ENCODE measurements at places on chromosomes 16 and 17.

- no peak for DNase-seq
Observed at GRCh38 chr17:63196772-63197335, 230.8 kb downstream of the TANC2 start.

DNA sequence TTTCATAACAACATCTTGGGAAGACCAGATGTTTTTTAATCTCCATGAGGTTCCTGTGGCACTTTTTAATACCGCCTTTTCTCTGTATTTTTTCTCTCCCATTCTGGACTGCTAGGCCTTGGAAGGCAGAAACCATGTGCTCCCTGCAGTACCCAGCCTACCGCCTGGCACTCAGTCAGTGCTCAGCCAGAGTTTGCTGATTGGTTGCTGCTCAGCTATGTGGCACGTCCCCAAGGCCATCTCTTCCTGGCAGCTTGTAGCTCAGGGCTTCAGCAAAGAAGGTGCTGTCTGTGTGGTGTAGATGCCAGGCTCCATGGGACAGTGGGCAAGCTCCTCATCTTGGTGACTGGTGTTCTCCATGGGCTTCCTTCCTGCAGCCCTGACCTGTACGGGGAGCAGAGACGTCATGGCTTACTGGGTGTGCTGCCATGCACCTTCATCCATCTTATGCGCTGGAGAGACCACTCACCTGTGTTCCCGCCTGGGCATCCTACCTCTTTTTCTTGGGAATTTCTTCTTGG, 86.7 kb downstream of the CLEC16A start:
- DNase-seq: no peak

DNA sequence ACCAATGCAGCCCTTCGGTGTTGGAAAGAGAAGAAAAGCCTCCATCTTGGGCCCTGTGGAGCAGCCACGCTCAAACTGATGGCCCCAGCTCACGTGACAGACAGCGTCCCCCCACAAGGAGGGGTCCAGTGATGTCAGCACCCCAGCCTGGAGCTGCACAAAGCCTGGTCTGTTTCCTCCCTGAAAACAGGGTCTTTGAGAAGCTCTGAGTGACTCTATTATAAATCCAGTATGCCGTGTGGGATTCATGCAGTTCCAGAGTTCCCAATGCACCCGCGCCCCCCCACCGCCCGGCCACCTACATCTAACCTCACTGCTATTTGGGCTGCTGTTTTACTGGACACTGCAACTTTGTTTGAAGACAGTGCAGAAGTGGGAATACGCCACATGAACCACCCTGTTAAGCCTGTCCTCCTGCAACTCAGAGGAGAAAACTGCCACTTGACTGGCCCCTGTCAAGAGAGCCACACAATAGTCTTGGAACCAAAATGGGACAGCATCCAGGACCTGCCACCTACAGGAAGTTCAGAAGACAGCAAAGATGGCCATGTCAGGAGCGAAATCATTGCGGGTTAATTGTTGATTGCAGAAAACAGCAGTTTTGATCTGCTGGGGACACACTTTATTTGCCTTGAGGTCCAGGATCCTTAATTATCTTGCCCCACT, 33.1 kb downstream of the PMP22 start:
- DNase-seq: no peak

DNA sequence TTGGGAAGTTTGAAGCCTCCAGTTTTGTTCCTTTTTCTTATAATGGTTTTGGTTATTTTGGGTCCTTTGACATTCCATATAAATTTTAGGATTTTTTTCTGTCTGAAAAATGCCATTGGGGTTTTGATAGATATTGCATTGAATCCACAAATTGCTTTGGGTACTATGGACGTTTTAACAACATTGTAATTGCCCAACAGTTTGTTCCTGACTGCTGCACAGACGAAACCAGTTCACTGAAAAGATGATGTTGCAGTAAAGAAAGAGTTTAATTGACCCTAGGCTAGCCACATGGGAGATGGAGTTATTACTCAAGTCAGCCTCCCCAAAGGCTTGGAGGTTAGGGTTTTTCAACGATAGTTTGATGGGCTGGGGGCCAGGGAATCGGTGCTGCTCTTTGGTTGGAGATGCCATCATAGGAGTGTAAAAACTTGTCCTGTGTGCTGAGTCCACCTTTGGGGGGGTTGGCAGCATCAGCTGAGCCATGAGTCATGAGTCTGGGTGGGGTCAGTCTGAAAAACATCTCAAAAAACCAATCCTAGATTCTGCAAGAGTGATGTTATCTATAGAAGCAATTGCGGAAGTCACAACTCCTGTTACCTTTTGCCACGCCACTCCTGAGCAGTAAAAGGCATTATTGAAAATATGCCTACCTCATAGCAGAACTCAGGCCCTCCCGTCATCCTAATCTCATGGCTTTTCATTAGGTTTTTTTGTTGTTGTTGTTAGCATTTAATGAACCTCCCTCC, 2.7 kb upstream of the PRSS41 start:
- DNase-seq: no peak

DNA sequence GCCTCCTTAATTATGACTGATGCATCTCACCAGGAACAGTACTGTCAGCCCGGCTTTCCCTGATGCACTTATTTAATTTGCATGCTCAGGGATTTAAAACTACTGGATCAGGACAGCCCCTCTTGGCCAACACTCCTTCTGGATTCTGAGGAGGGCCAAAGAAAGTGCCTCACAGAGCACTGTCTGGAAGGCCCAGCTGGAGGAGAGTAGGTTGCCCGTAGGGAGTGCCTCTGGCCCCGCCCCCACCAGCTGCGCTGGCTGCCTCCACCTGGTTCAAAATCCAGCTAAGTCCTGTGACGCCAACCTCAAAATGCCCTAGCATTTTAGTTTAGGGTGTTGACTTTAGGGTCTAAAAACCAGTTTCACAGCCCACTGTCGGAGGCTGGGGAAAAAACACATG, 49.4 kb upstream of the SREBF1 start:
- no peak for DNase-seq

DNA sequence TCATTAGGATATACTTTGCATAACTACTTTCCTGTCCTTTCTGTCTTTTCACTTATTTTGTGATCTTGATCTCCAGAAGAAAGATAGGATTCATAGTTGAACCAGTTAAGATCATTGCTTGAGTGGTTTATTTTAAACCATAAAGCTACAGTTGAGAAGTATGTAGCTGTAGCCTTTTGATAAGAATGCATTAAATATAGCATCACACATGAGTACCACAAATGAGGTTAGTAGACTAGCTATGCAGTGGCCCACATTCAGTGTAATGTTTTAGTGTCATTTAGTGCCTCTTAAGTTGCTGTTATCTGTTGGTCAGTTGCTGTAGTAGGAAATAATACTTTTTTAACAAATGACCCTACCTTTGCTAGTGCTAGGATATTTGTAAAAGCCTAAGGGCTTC, 1.3 kb downstream of the NLK start:
- DNase-seq: no peak

- no peak for DNase-seq
Observed at GRCh38 chr16:3475604-3476375, 19.5 kb downstream of the C16orf90 start.

DNA sequence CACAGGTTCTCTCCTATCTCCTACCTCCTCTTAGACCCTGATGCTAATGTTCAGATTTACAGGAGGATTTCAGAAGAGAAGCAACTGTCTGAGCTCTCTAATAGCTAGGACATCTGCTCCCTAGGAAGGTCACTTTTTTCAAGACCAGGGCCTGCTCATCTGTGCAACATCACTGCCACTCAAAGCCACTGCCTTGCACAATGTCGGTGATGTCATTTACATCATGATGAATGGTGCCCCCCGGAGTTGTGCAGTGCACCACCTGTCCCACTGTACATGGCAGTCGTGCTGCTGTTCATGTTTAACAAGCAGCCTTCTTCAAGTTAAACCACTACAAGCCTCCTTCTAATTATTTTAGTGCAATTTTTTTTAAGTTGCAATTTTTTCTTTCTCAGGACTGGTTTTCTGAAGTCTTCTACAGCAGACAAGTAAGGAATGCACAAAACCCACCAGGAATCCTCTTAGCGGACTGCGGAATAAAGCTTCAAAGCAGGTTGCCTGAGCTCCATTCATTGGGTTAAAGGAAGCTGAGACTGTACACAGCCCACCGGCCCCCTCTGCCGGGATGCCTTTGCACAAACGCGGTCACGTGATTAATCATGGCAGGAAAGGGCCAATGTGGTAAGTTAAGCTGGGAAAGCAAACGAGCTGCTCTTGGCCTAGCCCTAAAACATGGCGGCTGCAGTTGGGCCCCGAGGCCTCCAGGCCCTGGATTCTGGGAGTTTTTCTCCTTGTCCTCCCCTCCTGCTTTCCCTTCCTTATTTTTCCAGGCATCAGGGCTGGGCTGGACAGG, 74.1 kb downstream of the MYH11 start:
- DNase-seq: no peak

- DNase-seq: no peak
Observed at GRCh38 chr17:67629971-67630320, 87.8 kb upstream of the NOL11 start.

DNA sequence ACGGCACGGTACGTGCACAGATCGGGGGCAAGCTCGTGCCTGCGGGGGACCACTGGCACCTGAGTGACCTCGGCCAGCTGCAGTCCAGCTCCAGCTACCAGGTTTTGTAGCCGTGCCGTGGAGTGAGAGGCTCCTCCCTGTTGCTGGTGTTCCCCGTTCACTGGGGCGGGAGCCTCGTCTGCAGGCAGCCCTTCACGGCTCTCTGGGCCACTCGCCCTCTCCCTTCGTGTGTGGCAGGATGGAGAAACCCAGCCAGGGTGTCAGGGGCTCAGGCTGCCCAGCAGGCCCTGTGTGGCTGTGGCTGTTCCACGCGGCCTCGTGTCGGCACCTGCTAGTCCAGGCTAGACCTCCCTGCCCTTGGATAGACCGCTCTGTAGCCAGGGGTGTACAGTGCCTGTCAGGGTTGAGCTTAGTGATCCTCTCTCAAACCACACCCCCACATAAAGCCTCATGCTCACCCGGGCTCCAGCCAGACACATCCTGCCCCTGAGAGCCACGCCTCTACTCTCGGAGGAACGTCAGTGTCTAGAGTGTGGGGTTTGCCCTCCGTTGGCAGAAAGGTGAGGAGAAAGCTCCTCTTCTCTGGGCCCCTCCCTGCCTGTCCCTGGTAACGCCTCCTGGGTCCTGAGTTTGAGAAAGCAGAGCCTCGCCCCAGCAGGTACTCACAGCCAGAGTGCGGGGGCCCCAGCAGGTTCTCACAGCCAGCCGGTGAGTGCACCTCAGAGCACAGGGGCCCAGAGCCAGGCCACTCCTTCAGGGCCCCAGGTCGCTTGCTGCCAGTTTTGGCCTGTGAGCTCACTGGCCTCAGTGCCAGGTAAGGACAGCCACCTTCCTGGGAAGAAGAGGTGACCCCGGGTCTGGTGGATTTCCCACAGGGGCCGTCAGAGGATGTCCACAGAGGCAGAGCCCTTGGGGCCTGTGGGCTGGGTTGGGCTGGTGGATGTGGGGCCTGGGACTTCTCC, 27.7 kb downstream of the NME3 start:
- DNase-seq: no peak

DNA sequence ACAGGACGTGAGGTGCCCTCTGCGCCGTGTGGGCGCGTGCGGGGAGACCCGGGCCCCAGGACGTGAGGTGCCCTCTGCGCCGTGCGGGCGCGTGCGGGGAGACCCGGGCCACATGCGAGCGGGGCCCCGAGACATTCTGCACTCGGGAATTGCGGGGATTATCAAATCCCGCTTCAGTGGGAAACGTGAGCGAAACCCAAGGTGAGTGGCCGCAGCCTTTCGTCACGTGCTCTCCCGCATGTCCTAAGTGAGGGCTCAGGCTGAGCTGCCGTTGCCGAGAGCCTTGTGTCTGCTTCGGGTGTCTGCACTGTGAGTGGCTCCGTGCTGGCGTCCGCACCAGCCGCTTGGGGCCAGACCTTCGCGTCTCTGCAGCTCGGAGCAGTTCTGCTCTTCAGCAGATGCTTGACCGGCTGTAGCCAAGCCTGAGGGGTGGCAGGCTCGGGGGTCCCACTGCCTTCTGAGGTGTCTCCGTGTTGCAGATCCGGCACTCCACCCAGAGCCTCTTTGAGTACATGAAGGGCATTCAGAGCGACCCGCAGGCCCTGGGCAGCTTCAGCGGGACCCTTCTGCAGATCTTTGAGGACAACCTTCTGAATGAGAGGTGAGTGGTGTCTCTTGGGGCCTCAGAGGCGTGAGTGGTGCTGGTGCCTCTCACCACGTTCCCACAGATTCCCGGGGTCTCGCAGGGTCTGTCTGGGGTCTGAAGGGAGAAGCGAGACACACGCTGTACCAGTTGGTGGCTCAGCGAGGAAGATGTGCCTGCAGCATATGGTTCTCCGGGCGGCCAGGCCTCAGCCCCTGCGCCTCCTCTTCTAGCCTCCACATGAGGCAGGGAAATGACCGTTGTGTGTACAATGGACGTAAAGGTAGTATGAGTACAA, 90.5 kb upstream of the ZNF750 start:
- no peak for DNase-seq

DNA sequence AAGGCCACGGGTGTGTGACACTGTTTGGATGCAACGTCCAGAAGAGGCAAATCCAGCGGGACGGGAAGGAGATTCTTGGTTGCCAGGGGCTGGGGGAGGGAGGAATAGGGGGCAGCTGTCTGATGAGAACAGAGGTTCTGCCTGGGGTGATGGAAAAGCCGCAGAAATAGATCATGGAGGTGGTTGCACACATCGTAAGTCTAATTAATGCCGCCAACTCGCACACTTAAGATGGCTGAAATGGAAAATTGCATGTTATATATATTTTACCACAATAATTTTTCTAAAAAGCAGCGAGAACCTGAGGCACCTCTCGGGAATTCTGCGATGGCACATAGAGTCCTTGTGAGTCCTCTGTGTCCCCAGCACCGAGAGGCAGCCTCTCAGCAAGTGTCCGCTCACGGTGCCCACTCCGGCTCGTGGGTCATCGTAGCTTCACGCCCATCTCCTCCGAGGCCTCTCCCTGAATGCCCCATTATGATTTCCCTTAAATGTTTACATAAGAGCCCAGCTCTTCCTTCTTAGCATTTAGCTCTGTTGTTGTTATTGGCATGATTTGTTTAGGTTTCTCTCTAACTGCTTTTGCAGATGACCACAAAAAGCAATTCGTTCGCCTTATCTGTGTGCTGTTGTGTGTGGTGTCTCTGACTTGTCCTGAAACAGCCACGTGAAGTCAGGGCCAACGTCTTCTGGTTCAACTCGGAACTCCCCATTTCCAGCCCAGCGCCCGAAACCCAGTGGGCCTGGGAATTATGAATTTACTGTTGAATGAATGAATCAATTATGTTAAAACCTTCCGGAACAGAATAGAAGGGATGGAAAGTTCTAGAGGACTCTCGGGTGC, 7.7 kb downstream of the WFDC1 start:
- DNase-seq: no peak

- no peak for DNase-seq
Observed at GRCh38 chr17:44473367-44473766, 29.8 kb downstream of the GPATCH8 start.

DNA sequence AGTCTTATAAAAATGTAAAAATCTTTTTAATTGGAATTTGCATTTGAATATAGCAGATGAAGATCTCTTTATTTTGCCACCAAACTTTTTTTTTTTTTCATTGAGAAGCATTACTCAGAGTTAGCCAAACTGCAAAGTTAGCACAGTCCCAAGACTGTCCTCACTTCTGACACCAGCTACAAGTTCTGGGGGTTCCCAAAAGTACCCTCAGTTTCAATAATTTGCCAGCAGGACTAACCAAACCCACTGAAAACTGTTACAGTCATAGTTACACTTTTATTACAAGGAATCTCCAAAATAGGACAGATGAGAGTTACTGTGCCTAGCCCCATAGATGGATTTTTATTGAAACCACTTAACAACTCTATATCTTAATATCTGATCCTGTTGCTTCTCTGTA, 144.1 kb downstream of the CHD9 start:
- DNase-seq: no peak
